Cortex of kidney (tissue), 1 donor: ENCODE measurements at places on chromosomes 6 and 20.

DNA sequence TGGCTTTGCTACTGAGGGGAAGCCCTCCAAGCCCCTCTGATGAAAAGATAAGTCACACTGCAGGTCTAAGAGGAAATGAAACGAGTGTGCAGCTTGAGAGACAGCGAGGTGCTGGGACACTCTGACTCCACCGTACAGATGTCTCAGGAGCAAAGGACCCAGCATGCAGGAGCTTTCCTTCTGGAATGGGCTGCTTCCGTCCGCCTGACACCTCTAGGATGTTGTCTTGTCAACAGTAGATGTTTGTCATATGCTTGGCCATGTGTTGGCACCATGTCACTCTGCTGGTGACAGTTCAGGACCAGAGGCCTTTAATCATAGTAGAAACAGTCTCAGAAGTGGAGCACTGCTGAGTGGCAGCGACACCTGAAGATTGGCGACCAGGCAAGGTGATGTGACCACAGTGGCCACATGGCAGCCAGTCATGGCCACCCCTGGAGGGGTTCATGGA is 46.7 kb downstream of the SLC24A3 start:
- no peak for DNase-seq

DNA sequence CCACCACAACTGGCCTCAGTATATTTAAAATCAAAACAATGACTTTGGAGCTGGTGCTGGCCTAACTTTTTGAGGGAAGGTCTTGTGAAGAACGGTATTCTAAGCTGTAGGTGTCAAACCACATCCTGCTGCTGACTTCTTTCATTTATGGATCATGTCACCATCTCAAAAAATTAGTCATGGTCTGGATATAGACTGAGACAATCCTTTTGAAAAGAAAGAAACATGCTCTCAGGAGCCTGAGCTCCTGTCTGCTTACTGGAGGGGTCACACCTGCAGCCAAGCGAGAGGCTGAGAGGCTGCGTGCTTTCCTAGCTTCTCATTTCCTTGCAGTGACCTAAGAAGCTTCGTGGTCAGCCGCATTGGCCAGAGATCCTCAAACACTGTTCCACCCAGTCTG is 55.2 kb downstream of the TIAM2 start:
- DNase-seq: no peak

- no peak for DNase-seq
Observed at GRCh38 chr6:5782783-5783547, 223.8 kb downstream of the NRN1 start.

GRCh38 chr6:108200631-108201030 is 34.8 kb downstream of the NR2E1 start:
- no peak for DNase-seq

DNA sequence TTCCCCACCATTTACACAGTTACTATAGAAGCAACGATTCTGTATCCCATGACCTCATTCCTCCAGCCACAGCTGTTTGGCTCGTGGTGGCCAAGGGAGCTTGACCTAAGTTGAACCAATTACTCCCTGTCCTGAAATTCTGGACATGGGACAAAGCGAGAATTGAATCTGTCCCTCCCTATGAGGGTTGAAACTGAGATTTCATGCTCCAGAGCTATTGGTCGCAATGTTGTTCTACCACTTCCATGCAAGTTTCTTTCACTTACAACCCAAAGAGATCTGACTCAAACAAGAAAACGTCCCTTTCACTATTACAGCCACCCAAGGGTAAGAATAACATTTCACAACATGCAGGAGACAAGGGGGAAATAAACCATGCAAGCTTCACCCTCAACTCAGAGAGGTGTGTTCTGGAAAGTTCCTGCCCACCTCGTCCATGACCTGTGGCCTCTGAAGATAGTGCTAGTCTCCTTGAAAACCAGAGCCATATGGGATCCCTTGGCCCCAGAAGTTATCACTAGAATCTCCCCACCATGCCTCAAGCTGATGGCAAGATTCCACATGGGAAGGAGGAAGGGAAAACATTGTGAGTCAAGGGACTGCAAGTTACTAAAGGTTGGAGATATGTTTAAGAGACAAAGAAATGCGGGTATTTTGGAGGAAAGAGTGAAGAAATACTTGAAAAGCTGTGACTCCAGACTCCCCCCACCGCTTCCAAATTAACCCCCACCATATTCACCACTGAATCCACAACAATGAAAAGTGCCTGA is 74.5 kb upstream of the SRSF6 start:
- DNase-seq: no peak

DNA sequence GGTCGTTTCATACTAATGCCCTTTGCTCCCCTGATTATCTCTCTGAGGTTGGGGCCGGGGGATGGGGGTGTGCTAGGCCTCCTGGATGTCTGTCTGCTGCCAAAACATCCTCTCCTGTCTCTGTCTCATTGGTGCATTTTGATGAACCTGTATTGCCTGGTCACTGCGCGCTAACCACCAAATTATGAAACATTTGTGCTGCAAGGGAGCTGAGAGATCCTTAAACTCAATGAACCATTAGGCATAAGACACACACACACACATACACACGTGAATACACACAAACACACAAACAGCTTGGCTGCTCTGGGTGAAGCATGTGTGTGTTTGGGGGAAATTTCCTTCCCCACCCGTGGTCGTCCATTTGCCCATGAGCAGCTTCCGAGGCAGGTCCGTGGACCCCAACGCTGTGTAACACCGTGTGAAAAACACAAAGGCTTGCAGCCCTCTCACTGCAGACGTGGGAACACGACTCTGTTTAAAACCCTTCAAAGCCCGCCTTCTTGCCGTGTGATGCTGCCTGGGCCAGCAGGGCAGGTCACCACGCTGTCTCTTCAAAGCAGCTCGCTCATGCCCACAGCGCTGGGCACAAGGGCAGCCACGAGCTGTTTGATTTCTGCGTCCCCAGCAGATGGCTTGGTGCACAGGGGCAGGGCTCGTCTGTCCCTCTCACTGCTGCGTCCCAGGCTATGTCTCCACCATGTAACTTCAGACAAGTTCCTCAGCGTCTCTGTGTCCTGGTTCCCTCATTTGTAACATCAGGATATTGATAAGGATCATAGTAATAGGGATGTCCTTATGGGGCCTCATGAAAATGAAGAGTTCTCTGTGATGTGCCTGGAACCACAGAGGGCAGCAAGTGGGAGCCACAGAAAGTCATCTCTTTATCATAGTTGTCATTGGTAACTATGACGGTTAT is 96.8 kb downstream of the CDH26 start:
- DNase-seq: no peak

DNA sequence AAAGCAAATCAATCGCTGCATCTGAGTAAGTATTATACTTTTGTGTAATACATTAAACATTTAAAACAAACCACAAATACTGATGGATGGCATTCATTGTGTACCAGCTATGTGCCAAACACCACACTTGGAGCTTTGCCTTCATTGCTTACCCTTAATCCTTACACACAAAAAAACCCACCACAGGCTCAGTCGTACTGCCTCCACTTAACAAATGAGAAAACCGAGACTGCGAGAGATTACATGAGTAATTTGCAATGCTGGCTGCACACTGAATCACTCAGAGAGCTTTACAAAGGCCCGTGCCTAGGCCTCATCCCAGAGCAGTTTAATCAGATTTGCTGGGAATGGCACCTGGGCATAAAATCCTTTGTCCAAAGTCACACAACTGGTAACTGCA is 130.5 kb downstream of the EDN1 start:
- DNase-seq: no peak

- no peak for DNase-seq
Observed at GRCh38 chr6:3869284-3869631, 20.1 kb downstream of the FAM50B start.

- DNase-seq: no peak
Observed at GRCh38 chr6:135675862-135676261, 175.6 kb upstream of the PDE7B start.

- no peak for DNase-seq
Observed at GRCh38 chr6:54856129-54856528, 9.6 kb downstream of the FAM83B start.

DNA sequence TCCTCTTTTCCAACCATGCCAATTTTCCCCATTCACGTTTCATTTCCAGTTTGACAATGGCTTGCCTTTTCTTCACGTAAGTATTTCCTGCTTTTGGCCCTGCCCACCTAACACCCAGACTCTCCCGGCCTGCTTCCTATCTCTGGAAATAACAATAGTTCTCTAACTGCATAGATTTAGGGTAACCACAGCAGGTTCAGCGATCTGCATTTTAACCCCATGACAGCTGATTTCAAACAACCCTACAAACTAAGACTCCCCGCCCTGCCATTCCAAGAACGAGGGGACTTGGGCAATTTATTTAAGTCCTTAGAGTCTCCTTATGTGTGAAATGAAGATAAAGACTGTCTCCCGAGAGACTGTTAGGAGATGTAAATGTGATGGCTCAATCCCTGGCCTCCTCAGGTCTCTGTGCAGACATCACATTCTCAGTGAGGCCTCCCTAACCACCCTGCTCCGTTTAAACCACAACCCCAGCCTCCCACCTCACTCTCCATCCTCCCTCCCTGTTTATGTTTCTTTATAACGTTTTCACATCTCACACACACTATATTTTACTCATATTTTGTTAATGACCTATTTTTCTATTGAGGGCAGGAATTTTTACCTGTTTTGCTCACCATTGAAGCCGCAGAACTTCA is 134.8 kb downstream of the GJA10 start:
- no peak for DNase-seq

- DNase-seq: no peak
Observed at GRCh38 chr20:58579819-58580473, 64.7 kb upstream of the APCDD1L start.

DNA sequence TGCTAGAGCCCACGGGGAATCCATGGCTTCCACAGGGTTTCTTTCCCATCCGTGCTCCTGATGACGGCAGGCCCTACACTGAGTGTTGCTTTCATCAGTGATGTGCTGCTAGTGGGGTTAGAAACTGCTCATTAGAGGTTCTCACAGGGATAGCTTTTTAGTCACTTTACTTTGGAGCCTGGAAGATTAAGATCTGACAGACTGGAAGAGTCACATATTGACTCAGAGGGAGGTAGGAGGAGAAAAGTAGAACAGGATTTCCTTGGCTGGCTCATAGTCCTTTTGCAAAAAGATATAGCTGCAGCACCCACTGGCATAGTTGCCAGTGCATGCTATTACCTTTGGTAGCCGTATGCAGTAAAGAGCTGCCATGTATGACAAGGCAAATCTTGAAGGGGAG is 890.3 kb downstream of the C6orf118 start:
- no peak for DNase-seq

GRCh38 chr6:94376876-94377275 is 957.5 kb upstream of the EPHA7 start:
- no peak for DNase-seq

- no peak for DNase-seq
Observed at GRCh38 chr6:114096561-114097172, 125.7 kb upstream of the HDAC2 start.

DNA sequence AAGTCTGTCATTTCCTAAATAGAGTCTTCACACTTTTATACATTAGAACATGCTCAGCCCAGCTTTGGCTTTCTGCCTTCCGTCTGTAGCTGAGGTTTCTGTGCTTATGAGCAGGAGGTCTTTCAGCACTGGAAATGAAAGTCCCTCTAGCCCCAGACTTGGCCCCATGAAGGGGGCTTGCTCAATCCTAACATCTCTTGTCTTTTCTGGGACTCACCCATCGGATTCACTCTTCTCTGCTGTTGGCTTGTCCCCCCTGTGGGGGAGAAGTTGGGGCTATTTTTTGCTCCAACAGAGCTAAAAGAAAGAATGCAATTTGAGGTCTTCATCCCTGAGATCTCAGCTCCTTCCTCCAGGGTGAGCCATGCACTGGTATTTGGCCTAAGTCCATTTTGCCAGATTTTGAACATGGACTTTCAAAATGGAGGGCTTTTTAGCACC is 177.7 kb downstream of the MRPL14 start:
- no peak for DNase-seq

GRCh38 chr6:44201200-44201599 is 15.5 kb upstream of the MYMX start:
- DNase-seq: no peak

GRCh38 chr6:6074190-6074589 is 67.5 kb upstream of the NRN1 start:
- no peak for DNase-seq

- DNase-seq: no peak
Observed at GRCh38 chr6:148693882-148694484, 52.8 kb upstream of the UST start.

GRCh38 chr6:128098000-128098581 is 197.2 kb upstream of the THEMIS start:
- DNase-seq: no peak

DNA sequence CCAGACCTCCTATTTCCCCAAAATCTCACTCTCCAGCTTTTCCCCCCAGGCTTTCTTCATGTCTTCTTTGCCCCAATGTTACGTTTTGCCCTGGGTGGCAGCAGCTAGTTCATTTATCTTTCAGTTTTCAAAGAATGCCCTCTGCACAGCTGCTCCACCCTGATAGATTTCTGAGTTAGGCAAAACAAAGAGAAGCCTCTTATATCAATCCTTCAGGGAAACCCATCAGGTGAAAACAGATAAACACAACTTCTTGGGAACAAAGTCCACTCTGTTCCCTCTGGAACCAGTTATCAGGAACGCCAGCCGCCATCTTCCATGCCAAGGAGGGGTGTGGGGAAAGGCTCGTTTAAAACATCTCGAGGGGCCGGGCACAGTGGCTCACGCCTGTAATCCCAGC is 34.0 kb downstream of the ZBTB9 start:
- no peak for DNase-seq

- no peak for DNase-seq
Observed at GRCh38 chr6:5536644-5537043, 275.3 kb downstream of the FARS2 start.

DNA sequence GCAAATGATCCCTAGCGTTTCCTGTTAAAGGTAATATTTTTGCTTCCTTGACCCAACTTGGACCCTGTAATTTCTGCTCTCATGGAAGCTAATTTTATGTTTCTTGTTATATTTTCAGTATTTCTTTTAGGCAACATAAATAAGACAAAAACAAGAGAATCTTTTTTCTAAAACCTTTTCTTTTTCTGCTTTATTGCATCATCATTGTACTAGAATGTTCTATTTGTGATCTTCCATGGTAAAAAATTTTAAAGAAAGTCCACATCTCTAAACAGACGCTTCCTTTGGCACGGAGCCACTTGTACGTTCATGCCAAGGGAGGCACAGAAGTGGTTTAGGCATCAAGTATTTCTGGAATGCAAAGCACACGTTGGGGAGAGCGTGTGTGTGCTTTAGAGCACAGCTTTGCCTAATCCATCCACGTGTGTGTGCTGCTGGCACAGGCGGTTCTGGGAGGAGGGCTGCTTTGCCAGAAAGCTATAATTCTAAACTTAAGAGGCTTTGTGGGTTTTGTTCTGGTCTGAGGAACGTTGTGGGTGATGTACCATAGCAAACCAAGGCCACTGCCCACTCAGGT is 98.3 kb downstream of the SASH1 start:
- no peak for DNase-seq

- no peak for DNase-seq
Observed at GRCh38 chr6:84466511-84466910, 239.1 kb upstream of the CEP162 start.

DNA sequence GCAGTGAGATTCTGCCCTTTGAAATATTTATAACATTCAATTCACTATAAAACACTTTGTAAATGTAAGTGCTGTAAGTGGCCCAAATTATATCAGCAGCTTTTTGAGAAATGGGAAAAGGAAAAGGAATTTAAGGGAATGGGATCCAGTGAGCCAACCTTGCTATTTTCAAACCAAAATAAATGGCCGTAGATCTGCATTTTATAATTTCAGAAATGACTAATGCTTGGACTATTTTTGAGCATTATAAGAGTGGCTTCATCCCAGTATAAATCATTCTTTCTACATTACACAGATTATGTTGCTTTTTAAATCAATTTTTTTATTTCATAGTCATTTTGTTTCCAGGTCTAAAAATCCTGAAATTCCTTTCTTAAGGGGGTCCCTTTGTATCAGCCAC is 49.2 kb downstream of the ANKRD6 start:
- DNase-seq: no peak

- no peak for DNase-seq
Observed at GRCh38 chr6:29845405-29846006, 17.9 kb downstream of the HLA-G start.
